Mammary epithelial cell (primary cell): ENCODE measurements at places on chromosomes 11 and 22. TPM values are rescaled to one million over a fixed set of nuclear protein-coding genes. Genes with fewer than 3 reads are reported as not detected.

SLC22A9 gene
- not detected for total RNA-seq

MFRP gene
- total RNA-seq, result not detected in 2 replicates

KCTD14 gene
- total RNA-seq, result 7.2 TPM

LGALS12 gene
- not detected in 2 replicates for total RNA-seq

DMC1 gene
- total RNA-seq, result 0.50 TPM

VPS51 gene
- total RNA-seq, result 125 TPM

ZNF408 gene
- total RNA-seq, result 15.2 TPM

PPP1R14B gene
- 118 TPM for total RNA-seq

CTTN gene
- 394 and 452 TPM in 2 replicates for total RNA-seq

MCAT gene
- total RNA-seq, result 13.0 and 17.5 TPM in 2 replicates

PGA5 gene
- not detected for total RNA-seq

KRTAP5-1 gene
- total RNA-seq, result not detected in 2 replicates

RCOR2 gene
- 0.14 TPM in 1 of 2 replicates, not detected in the other for total RNA-seq

ANKK1 gene
- total RNA-seq, result 2.3 TPM

FAM227A gene
- 1.6 and 2.1 TPM in 2 replicates for total RNA-seq

RFPL3 gene
- not detected in 2 replicates for total RNA-seq

RASL10A gene
- total RNA-seq, result not detected
